ENCODE measurements at places on chromosomes 11 and 22.
A peak's percentile ranks its signal among the peaks of the same experiment; 100 is the strongest.

DNA sequence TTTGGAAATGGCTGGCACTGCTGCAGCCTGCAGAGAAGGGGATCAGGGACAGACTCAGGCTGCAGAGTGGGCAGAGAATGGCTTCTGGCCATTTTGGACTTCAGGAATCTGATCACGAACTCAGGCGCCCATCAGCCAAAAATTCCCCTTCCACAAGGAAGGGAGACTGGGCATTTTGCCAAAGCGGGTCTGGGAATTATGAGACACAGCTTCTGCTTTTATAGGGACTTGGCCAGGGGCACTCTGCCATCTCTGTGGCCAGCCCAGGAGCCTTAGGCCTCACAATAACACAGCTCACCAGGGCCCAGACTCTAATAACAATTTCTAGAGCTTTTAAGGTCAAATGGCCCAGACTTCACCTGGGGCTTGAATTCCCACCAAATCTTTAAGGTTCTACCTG, 74.7 kb downstream of the CHST1 start:
- no peak for DNase-seq

DNA sequence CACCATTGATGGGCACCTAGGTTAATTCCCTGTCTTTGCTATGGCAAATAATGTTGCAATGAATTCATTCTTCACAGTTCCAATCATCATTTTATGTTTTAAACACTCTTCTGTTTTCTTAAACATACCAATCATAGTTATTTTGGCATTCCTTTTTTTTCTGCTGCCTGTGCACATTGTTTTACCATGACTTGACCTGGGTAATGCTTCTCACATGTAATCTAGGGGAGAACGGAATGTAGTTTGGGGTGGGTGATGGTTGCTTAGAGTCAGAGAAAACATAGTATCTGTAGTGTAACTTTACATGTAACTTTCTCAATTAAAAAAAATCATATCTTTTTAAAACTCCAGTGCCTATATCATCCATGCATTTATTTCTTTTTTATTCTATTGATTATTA, 1945.3 kb upstream of the RAG2 start:
- DNase-seq: no peak

DNA sequence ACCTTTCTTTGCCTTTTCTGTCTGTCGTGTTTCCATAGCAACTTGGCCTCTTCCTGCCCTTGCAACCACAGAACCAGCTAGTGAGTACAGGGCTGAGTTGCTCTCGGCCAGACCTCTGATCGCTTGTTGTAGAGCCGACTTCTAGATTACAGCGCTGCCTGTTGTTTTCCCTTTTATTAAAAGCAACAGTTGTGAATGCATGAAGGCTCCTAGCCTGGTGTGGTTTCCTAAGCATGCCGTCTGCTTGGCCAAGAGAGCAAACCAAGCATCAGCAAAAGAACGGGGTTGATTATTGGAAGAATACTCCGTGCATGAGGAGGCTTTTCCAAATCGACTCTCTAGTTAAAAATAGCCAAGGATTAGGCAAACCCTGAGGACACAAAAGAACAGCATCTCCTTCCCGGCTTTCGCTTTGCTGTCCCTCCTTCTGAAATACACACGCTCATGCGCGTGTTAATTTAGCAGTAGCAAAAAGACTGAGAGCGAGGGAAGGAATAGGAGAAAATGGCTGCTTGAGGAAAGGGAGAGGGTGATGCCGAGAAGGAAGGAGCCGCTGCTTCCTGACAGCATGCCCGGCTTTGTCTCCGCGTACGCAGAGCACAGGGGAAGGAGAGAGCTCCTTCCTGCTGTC, 71.5 kb upstream of the TTC12 start:
- no peak for DNase-seq

GRCh38 chr11:8593935-8594909, at the start of gene STK33:
TSS of gene STK33 (minus strand) at chr11:8594228. CDS start at chr11:8474905, 119,323 bp downstream.
- DNase-seq: peak; percentile 84

DNA sequence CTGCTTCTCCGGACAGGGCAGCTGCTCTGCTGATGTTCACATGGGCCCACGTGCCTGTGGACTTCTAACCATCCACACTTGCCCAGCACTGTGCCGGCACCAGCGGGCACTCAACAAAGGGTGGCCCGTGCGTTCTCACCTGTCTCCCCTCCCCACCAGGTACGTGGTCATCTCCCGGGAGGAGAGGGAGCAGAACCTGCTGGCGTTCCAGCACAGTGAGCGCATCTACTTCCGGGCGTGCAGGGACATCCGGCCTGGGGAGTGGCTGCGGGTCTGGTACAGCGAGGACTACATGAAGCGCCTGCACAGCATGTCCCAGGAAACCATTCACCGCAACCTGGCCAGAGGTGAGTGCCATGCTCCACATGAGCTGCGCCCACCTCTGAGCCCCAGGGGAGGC, 66.7 kb downstream of the SYT13 start:
- DNase-seq: no peak

DNA sequence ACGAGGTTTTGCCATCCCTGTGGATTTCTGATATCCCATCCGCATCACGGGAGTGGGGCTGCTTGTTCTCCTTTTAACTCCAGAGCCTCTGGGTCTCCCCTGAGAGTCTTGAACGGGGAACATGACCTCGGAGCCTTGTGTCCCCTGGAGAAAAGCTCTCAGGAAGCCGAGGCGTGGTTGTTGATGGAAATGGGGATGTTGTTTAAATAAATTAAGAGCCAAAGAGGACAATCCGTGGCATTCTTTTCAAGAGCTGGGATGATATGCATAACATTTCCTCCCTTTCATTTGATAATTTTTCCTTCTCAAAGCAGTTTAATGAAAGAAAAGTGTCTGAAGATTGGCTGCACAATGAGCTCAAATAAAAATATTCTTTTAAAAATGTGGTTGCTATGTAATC, 14.2 kb downstream of the TSPAN18 start:
- no peak for DNase-seq

- peak; percentile 8 for DNase-seq
Observed at GRCh38 chr22:27185760-27186302, 528.4 kb downstream of the MIAT start.

DNA sequence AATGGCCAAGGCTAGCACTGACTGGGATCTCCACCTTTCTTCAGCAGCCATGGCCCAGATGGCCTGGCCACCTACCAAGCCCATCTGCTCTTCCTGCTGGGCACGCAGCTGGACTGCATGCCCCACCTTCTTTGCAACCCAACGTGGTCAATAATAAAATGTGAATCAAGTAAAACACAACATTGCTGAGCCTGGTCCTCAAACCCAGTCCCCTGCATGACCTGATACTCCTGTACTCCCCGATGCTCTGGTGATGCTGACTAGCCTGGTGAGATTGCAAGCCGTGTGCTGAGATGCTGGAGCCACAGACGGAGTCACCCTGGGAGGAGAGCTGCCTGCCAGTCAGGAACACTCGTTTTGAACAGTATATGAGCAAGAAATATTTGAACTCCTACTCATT, 34.0 kb downstream of the PARVG start:
- no peak for DNase-seq

GRCh38 chr11:123577081-123577598, 77.3 kb downstream of the SCN3B start:
- peak; percentile 74 for DNase-seq

Data from upper lobe of left lung (tissue), 6 donors.